ENCODE measurements at places on chromosomes 12 and 14. TPM values are rescaled to one million over a fixed set of nuclear protein-coding genes. Genes with fewer than 3 reads are reported as not detected.

Gene GLIPR1L2
- 0.29 TPM for total RNA-seq

Gene TIMELESS
- 21.7 TPM for total RNA-seq

Gene MARCHF9
- 6.0 TPM for total RNA-seq

Gene BRMS1L
- 11.9 TPM for total RNA-seq

Gene ACVRL1
- 0.33 TPM for total RNA-seq

Gene TEDC1
- 3.5 TPM for total RNA-seq

Gene TAS2R20
- 1.7 TPM for total RNA-seq

Gene CCND2
- 358 TPM for total RNA-seq

Gene DIO2
- total RNA-seq: not detected

Gene USP5
- 79.4 TPM for total RNA-seq

Gene KDM2B
- 22.8 TPM for total RNA-seq

Gene DBX2
- not detected for total RNA-seq

Gene ZFHX2
- total RNA-seq: 0.83 TPM

Gene SDS
- total RNA-seq: not detected

Gene COCH
- not detected for total RNA-seq

Gene ACOT6
- not detected for total RNA-seq

Gene PROX2
- not detected for total RNA-seq

Gene TMEM260
- total RNA-seq: 16.0 TPM

Gene SAMD4A
- total RNA-seq: 48.8 TPM

Gene STYK1
- total RNA-seq: 4.8 TPM

Gene HECTD4
- 30.7 TPM for total RNA-seq

Gene TCTN2
- 8.8 TPM for total RNA-seq

Gene EXOC3L4
- total RNA-seq: not detected

Gene FOXN4
- total RNA-seq: not detected

Gene MYF5
- total RNA-seq: not detected

Measured in mammary epithelial cell (primary cell).